ENCODE measurements at places on chromosomes 16 and 17. TPM values are rescaled to one million over a fixed set of nuclear protein-coding genes. Genes with fewer than 3 reads are reported as not detected.

DNA sequence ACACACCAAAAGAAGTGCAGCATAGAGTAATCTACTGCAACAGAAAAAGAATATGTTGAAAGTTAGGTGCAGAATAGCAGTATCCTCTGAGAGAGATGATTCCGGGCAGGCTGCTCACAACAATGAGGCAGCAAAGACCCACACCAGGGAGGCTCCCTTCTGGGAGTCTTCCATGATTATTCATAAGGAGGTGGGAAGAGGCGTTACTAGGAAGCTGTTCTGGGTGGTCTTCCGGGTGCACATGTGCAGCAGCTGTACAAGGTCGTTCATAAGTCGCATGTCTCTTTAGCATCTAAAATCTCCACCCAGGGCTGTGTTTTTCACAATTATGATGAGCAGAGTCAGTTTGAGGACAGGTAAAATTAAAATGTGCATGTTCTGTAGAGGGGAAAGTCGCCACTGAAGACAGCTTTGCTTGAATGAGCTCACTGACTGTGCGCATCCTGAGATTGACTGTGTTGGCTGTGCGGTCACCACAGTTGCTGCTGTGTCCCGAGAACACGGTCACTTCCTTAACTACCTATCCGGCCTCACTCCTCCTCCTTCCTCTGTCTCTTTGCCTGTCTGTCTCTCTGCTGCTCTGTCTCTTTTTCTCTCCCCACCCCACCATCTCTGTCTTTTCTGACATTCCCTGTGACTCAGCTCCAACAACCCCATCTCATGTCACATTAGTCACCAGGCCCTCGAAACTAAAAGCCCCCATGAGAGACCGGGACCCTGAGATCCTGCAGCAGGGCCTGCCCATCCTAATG, 125.5 kb upstream of the HSBP1 start:
- no peak overlapping the region for H3K4me3 ChIP-seq
- no peaks in the 10 kb centered on the region for H3K27me3 ChIP-seq

GRCh38 chr17:49939318-49939717, 29.7 kb upstream of the DLX4 start:
- no peak overlapping the region for H3K4me3 ChIP-seq
- DNase-seq = no peak
- no peak overlapping the region for H3K27ac ChIP-seq
- no peaks in the 10 kb centered on the region for H3K27me3 ChIP-seq
- no peaks in the 10 kb centered on the region for H3K36me3 ChIP-seq
- H3K4me1 ChIP-seq = no peaks in the 10 kb centered on the region

- DNase-seq = no peak
- H3K4me3 ChIP-seq = no peak overlapping the region
- no peak overlapping the region for H3K27ac ChIP-seq
- H3K27me3 ChIP-seq = no peaks in the 10 kb centered on the region
These were observed 14.4 kb downstream of the PIPOX start for GRCh38 chr17:29057361-29057760.

GRCh38 chr17:75692976-75693375, 25.8 kb downstream of the SAP30BP start:
- H3K27ac ChIP-seq = peak overlapping the region; percentile 47
- no peaks in the 10 kb centered on the region for H3K27me3 ChIP-seq
- DNase-seq = no peak
- no peaks in the 10 kb centered on the region for H3K4me1 ChIP-seq

Gene CHST4
- not detected for total RNA-seq

Gene SEZ6L2
- not detected for total RNA-seq

Gene DNAH17
- 1.1 TPM for total RNA-seq

Gene ITPRIPL2
- 17.9 TPM for total RNA-seq

Measured in uterus (tissue), 4 donors.